ENCODE measurements at places on chromosomes 3 and 15.

DNA sequence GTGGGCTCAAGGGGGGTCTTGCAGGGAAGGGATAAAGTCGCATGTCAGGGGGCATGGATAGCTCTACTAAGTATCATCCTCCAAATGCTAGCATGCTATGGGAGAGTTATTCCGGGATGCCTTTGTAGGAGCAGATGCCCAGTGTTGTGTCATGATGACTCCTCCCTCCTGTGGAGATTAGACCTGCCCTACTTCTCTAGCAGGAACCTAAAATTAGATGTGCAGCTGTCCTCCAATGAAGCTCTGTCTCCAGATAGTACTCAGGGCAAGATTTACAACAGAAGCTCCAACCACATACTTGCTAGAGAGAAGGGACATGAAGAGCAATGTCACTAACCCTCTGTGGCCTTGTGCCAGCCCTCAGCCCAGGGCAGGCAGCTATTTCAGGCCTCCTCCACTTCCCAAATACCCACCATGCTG is 82.5 kb downstream of the AGBL1 start:
- no peak for DNase-seq

DNA sequence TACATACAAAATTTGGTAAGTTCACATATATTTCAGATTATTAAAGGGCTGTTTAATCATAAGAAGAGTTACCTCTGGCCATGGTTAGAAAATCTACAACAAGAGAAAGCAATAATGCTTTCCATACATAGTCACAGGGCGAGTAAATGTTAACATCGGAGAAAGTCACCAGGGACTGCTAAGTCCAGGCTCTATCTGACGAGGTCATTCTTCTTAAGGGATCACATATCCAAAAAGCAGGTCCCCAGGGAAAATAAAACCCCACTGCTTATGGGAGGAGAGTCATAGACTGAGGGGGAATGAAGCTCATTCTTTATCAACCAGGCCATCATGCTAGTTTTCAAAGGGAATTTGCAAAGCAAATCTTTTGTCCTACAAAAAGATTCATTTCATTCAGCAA is 3.1 kb downstream of the PCYT1A start:
- no peak for DNase-seq

DNA sequence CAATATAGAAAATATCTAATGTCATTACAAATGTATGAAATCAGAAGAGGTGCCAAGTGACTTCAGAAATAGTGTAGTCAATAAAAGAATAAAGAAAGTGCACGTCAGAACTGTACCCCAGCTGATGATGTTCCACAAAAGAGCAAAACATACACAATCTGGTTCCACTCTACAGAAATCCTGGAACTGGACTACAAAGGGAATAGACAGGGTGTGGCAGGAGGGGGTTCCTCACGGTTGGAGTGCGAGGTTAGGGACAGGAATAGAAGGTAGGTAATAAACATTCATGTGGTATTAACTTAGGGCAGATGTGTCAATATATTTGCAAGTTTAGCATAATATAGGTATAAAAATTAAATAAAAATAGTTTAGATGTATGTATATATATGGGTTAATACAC is 103.3 kb upstream of the GOLGA6L6 start:
- no peak for DNase-seq

DNA sequence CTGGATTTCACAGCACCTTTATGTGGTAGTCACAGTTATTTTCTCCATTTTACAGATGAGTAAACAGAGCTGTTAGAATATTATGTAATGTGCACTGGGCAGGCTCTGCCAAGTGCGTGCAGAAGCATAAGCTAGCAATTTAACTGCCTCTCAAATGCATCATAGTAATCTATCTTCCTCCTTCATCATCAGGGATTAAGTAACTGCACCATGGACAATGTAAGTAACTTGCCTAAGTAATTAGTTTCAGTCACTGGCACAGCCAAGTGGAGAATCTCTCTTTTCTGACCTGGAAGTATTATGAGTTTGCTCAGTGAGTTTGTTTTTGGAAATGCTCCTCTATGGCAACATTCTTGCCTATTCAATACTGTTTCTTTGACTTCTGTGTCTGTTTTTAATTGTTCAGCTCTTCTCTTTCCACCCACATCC is 260.5 kb downstream of the PTPRG start:
- DNase-seq = no peak

DNA sequence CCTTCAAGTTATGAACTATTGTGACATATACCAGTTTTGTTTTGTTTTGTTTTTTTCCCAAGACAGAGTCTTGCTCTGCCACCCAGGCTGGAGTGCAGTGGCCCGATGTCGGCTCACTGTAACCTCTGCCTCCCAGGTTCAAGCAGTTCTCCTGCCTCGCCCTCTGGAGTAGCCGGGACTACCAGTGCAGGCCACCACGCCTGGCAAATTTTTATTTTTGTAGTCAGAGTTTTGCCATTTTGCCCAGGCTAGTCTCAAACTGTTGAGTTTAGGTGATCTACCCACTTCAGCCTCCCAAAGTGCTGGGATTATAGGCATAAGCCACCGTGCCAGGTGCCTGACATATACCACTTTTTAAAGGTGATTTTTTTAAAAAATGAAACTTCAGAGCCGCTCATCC is 74.6 kb downstream of the ARRDC4 start:
- DNase-seq = no peak

GRCh38 chr3:10561946-10562560 is 56.7 kb upstream of the ATP2B2 start:
- DNase-seq = no peak

- peak; percentile 45 for DNase-seq
Observed at GRCh38 chr15:25859838-25860645, 3.1 kb downstream of the ATP10A start.

- DNase-seq = no peak
Observed at GRCh38 chr3:149634573-149634972, 23.3 kb downstream of the WWTR1 start.

DNA sequence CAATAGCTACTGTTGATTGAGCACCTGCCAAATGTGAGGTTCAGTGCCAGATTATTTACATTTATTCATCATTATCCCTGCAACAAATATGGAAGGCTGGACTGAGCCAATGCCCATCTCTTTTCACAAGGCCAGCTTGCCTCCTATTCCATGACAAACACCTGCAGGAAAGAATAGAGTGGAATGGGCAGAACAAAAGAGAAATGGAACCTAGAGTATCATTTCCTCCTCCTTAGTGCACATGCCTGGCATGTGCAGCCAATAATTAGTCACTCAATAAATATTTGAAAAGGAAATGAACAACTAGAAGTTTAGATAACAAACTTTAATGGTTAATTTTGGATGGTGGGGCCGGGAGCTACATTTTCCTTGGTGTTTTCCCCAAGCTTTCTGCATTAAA is 61.4 kb upstream of the MYRIP start:
- DNase-seq = no peak

DNA sequence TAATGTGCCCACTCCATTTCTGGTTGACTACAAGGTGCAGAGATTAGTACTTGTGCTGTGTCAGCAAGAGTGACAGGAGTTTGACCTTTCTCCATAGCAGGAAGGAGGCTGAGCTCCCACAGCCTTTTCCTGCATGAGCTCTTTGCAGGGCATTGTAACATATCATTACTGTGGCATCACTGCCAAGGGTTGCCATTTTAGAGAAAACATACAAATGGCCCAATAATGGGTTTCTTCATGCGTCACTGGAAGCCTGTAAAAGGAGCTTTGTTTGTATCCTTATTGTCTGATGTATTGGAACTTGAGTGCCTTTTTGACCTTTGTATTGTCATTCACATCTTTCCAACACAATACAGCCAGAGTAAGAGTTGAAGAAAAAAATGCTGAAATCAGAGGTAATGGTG is 323.0 kb upstream of the CDIN1 start:
- DNase-seq = no peak

DNA sequence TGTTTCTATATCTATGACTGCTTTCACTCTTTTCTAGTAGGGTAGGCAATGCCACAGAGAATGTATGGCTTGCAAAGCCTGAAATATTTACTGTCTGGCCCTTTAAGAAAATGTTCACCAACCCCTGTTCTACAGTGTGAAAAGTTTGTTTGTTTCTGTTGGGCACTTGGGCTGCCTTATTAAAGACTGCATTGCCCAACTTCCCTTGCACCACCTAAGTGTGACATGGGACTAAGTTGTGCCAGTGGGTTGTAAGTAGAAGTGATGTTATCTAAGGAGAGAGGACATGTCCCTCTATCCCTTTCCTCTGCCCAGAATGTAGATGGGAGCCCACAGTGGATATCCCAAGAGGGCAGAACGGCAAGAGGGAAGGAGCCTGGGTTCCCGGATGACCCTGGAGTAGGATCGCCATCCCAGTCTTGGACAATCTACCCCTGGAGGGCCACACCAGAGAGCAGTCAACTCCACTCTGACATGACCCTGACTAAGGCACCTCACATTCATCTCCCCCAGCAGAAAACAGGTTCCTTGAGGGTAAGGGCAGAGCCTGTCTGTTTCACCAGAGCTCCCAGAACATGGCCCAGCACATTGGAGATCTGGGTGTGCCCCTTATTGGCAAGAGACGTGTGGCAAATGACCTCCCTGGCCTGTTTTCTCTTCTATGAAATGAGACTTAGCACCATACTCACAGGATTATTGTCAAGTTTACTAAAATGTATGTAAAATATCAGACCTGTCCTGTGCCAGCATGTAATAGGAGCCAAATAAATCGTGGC is 138.8 kb downstream of the SMAD6 start:
- DNase-seq = no peak

DNA sequence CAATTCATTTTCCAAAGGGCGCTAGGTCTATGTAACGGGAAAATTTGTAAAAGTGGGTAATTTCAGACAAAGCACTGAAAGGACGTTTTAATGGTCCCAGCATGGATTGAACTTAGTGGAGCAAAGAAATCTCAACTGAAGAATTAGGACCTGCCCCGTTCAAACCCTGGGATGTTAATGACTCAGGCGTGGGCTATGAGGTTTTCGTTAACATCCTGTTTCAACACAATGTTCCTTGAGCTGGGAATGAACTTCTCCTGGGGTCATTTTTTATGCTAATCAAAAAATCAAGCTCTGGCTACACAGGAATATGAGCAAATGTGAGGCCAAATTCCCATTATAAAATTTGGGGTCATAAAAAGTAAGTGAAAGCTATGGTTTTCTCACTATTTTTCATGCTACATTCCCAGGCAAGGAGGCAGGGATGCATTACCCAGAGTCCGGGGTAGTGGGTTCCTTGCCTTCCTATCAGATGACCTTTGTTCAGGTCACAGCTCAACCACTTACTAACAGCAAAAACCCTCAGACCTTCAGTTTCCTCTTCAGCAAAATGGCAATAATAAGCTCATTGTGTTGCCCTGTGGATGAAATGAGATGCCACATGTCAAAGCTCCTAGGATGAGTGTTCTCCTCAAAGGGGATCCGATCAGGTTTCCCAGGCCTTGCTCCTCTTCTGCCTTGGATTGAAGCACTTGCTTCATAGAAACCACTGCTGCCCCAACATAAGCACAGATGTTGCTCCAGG is 271.4 kb downstream of the ARRDC4 start:
- no peak for DNase-seq

GRCh38 chr3:130941793-130942192 is 47.9 kb downstream of the ATP2C1 start:
- DNase-seq = no peak

GRCh38 chr3:175118382-175118941 is 259.3 kb downstream of the NAALADL2 start:
- no peak for DNase-seq

- no peak for DNase-seq
Observed at GRCh38 chr3:14488286-14489041, 51.7 kb downstream of the GRIP2 start.

DNA sequence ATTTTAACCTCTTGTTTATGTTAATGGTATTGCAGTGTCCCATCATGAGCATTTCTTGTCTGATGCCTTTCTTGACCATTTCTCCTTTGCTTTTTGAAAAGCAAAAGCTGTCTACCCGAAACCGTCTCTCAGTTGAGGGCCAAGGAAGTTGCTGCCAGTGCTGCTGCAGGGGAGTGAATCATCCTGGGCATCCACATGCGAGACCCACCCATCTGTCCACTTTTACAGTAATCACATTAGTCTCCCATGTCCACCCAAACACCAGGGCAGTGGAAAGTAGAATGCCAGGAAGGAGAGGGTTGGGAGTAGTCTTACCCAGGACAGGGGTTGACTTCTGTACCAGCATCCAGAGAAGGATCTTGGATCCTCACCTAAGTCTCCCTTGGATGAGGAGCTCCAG is 48.6 kb upstream of the TEX264 start:
- DNase-seq = no peak

- no peak for DNase-seq
Observed at GRCh38 chr15:87736401-87736800, 520.1 kb downstream of the NTRK3 start.

DNA sequence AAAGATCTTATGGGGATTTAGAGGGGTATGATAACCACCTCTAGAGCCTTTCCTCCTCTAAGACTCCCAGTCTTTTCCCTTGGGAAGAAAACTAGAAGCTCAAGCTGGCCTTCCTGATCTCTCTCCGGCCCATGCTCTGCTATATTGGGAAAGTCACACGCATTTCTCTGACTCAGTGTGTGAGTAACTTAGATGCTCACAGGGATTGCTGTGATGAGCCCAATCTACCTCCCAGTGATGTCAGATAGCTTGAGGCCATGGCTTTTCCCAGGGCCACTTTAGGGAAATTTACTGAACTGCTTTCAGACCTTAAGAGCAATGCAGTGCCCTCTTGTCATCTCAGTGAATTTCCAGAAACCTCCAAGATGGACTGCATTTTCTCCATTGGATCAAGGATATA is 8.6 kb upstream of the ST8SIA2 start:
- no peak for DNase-seq

DNA sequence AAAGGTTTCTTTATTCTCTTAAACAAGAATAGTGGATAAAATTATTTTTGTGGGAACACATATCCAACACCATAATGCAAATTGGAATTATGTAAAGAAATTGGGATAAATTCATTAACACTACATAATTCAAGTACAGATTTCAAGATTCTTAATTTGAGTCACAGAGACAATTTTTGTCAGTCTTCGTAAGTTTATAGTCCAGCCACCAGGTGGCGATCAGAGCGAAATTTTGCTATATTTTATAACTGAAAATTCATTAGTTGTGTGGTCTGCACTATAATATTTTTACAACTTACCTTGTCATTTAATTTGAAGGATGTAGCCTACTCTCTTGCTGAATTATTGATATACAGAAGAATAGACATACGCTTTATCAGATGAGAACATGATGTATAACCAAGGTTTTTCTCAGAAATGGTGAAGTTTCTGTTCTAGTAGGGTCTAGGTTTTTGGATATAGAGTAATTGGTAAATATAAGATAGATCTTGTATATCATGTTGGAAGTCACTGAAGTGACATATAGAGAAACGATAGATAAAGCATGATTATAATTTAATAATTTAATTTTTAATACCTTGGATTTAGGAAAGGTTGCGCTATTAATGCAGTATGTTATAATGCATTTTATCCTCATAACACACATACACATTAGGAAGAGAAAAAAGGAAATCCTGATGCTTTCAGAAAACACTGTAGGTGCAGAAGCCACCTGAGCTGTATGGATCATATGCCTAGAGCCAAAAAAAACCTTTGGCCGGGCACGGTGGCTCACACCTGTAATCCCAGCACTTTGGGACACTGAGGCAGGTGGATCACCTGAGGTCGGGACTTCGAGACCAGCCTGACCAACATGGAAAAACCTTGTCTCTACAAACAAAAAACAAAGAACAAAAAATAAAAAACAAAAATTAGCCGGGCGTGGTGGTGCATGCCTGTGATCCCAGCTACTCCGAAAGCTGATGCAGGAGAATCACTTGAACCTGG is 31.7 kb downstream of the PLSCR4 start:
- DNase-seq = peak; percentile 32

Data from CD4-positive, alpha-beta T cell treated with Interleukin-10 for 1 hour (primary cell).